Activated naive CD4-positive, alpha-beta T cell treated with anti-CD3 and anti-CD28 coated beads, Interleukin-2, amount 10 ng/mL, durations not matched to agents 7 days and 5 days (primary cell): ENCODE measurements at places on chromosomes 1 and 21.

GRCh38 chr1:89081005-89081404, 16.0 kb upstream of the GBP1 start:
- no peak for DNase-seq

GRCh38 chr1:160797271-160797709, 1.3 kb downstream of the LY9 start:
- no peak for DNase-seq

DNA sequence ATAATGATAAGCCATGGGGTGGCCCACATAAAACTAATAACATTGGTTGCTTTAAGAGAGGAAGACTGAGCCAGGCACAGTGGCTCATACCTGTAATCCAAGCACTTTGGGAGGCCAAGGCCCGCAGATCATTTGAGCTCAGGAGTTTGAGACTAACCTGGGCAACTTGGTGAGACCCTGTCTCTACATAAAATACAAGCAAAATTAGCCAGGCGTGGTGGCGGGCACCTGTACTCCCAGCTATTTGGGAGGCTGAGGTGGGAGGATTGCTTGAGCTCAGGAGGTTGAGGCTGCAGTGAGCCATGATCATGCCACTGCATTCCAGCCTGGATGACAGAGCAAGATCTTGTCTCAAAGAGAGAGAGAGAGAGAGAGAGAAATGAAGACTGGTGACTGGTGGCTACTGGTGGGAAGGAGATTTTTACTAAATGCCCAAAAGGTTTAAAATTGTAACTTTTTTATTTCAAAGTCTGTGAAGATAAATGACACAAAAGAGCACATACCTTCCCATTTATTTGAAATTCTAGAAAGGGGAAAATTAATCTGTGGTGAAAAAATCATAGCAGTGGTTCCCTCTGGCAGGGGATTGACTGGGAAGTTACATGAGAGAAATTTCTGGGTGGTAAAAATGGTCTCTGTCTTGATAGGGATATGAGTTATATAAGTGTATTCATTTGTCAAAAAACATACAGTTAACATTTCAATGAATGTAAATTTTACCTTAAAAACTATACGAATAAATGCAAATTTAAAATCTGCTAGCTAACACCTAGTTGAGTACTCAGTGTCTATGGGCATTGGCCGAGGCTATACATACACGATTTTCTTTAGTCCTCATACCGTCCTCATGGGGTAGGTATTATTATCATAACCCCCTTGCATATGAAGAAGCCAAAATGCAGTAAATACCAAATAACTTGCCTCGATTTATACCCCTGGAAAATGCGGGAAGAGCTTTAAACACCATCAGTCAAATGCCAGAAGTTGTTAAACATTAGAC, 2.2 kb upstream of the NBPF1 start:
- DNase-seq = no peak

GRCh38 chr1:38013227-38013622, 691 bp downstream of the UTP11 start:
- no peak for DNase-seq

DNA sequence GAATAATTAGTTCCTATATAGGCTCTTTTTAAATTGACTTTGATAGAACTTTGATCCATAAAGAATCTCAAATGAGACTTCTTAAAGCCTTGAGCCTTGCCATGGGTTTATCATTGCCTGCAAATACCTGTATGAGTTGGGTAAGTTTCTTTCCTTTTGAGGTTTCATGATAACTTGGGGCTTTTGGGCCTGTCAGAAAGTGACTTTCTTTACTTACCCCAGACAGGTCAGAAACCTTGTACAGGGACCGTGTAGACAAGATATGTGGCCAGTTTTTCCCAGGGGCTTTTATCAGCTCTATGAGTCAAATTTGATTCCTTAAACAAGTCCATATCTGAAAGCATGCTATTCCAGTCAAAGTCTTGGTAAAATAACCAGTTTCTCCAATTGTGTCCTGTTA, 17.3 kb downstream of the KCTD3 start:
- no peak for DNase-seq

DNA sequence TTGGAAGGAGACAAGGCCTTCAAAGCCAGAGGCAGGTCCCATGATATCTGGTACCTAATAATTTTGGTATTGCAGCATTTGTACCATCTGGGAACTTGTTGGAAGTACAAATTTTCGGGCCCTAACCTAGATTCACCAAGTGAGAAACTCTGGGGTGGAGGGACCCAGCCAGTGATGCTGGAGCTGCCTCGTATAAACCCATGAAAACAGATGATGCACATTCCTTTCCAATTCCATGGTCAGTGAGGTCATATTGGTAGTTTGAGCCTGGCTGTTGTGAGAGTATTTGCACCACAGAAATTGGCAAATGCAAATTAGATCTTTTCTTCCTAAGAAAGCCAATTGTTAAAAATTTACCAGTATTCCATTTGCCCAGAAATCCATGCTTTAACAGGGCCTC, 269.6 kb upstream of the PLXNA2 start:
- DNase-seq = no peak

GRCh38 chr1:242411901-242412300, 112.6 kb downstream of the PLD5 start:
- DNase-seq = no peak

GRCh38 chr1:36419569-36419968, 21.9 kb upstream of the LSM10 start:
- DNase-seq = no peak

DNA sequence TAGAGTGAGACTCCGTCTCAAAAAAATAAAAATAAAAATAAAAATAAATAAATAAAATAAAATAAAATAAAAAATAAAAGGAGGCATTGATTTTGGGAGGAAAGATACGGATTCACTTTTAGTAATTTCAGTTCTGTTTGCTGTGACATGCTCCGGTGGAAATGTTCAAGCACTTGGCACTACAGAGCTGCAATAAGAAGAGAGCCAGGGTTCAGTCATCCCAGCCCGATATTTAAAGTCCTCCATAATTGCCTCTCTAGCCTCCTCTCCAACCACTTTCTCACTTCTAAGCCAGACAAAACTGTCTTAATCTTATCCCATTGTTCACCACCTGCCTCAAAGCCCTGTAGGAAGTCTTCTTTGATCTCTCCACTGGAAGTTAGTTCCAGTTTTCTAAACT, 55.0 kb upstream of the MACF1 start:
- no peak for DNase-seq

GRCh38 chr1:208219659-208220282, 24.4 kb downstream of the PLXNA2 start:
- no peak for DNase-seq

DNA sequence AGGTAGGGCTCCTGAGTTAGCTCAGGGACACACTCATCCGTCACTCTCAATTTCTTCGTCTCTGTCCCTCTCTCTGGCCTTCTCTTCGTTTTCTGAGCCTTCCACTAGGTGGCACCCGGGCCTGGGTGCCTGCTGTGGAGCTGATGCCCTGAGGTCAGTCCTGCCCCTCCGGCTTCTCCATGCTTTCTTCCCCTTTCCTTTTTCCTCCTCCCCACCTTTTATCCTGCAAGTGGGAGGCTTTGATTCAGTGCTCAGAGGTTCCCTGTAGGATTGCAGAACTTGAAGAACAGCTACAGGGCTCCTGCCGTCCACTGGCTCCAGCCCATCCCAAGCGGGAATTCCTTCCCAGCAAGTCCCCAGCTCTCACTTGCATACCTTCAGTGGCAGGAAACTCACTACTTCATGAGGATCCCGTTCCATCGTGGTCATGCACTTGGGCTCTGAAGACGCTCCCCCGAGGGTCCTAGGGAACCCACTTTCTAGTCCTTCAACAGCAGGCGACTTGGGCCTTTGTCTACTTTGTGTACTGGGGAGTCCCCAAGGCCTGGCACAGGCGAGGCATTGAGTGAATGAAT, 45.6 kb downstream of the SRRM1 start:
- peak; percentile 66 for DNase-seq

DNA sequence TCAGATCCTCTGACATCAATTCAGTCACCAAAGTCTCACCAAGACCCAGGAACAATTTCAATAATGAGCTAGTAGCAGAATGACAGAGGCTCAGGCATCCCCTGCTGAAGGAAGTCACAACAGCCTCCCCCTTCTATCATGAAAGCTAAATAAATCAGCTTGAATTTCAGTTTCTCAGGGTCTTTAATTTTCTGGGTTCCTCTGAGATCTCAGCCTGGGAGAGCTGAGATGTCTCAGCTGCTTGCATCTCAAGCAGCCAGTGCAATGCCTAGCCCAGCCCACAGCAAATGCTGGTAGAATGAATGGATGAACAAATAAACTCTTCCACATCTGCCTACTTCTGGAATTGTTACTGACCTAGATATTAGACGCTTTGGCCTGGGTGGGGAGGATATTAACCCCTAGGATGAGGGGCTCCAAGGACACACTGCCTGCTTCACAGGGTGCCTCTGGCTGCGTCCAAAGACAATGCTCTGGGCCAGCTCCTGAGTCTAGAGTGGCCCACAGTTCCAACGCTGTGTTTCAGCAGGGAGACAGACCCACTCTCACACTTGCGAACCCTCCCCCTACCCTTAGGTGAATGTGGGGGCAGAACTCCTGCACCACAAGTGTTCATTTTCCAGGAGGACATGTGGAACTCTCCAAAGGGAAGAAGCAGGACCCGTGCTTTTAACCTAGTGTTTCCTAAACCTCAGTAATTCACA, 11.2 kb upstream of the LORICRIN start:
- no peak for DNase-seq

DNA sequence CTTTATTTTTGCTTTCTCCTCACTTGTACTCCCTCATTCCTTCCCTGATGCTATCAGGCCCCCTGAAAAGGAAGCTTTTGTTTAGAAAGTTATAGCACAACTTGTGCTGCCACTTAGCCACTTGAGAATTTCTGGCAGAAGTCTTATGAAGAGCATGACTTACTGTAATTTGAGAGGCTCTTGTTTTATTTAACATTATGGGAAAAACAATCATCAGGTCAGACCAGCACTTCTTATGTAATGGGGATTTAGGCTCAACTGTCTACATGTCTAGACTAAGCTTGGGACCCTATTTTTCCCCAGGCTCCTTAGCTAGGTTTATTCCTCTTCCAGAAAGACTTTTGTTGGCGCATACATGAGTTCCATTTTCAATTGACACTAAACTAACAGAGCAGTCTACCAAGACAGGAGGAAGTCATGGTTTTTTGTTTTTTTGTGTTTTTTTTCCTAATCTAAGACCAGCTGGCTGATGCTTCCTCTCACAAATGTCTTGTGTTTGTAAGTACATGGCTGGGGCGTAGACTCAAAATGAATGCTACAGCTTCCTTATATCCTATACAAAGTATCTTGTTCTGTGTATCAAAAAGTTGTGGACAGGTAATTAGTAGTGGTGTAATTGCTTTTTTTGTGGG, 31.5 kb downstream of the TNFSF4 start:
- DNase-seq = no peak

GRCh38 chr1:207020709-207021107, 11.8 kb downstream of the C1orf116 start:
- no peak for DNase-seq

GRCh38 chr1:183206538-183207122, 20.6 kb downstream of the LAMC2 start:
- DNase-seq = no peak

DNA sequence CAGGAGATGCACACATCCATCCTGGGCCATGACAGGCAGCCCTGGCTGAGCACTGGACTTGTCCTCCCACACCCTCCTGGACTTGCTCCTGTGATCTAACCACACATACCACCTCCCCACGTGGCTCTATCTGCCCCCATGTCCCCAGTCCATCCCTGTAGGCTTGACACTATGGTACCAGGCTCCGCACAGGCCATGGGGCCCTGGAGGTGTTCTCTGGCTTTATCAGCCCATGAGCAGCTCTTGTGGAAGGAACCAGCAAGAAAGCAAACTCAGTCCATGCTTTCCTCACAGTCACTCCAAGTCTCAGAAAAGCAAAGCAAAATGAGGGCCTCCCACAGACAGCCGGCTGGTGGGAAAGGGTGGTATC, 61.6 kb downstream of the CD46 start:
- no peak for DNase-seq

- DNase-seq = no peak
Measured at GRCh38 chr1:155043793-155044192, 7.3 kb upstream of the ADAM15 start.

DNA sequence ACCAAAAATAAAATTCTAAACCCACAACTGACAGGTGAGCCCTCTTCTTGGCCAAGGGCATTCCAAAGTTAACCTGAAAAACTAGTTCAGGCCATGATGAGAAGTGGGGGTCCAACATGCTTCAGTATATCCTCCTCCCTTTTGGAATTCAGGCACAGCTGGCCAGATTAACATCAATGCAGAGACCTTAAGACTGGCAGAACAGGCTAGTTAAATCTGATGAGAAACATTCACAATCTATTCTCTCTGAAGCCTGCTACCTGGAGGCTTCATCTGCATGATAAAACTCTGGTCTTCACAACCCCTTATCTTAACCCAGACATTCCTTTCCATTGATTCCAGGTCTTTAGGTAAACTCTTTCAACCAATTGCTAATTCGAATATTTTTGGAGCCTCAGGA, 26.7 kb upstream of the ZBTB8B start:
- no peak for DNase-seq

- DNase-seq = no peak
Measured at GRCh38 chr1:198118134-198118533, 38.7 kb upstream of the NEK7 start.

- no peak for DNase-seq
Measured at GRCh38 chr1:154733621-154734020, 125.6 kb upstream of the ADAR start.

DNA sequence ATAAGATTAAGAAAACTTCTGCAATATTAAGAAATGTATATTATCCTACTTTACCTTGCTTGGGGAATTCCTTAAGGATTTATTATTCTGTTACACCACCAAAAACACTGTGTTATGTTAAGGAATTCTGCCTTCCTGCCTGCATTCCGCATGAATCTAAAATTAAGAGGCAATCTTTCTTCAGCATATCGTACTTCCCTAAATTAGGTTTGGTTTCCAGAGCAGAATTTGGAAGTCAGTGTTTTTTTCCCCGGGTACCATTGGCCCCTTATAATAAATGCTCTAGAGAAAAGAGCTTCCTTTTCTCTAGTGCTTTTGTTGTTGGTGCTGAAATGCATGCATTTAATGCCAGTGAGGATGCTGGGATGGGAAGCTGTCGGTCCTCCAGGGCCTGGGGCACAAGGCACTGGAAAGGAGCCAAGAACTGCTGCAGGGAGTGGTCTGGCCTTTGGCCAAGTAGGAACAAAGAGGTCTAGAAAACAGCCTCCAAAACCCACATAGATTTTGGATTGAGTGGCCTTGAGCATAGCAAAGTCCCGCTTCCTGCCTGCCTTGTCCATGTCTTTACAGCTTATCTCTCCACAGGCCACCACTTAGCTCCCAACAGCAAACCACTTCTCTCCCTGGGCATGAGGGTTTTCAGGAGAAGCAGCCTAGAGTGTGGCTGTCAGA, 69.9 kb downstream of the RRAGC start:
- no peak for DNase-seq
